ENCODE measurements at places on chromosomes 3 and 15.
A peak's percentile ranks its signal among the peaks of the same experiment; 100 is the strongest.

DNA sequence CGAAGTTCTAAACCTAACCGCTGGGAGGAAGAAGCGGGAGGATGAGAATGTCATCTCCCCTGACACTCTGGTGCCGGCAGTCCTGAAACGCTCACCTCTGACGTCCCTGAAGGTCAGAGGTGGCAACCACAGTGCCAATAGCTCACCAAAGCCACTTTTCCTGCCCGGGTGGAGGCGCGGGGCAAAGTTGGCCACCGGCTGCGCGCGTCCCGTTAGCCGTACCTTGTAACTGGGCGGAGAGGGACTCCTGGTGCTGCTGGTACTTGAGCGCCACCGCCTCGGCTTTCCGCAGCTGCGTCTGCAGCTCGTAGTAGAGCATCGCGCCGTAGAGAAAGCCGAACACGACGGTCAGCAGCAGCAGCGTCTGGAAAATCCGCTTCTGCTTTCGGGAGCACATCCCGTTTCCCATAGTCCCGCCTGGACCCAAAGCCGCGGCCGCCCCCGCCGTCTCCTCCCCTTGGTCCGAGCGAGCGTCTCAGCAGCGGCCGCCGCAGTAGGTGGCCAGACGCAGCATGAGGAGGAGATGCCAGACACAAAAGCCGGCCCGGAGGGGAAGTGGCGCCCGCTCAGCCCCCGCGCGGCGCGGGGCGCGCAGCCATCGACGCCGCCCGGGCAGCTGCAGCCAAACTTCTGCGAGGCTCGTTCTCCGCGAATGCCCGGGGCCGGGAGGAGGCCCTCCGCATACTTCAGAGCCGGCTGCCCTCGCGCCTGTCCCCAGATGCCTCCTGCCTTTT lies 680 bp downstream of the GOLIM4 start:
- DNase-seq = peak; percentile 6

DNA sequence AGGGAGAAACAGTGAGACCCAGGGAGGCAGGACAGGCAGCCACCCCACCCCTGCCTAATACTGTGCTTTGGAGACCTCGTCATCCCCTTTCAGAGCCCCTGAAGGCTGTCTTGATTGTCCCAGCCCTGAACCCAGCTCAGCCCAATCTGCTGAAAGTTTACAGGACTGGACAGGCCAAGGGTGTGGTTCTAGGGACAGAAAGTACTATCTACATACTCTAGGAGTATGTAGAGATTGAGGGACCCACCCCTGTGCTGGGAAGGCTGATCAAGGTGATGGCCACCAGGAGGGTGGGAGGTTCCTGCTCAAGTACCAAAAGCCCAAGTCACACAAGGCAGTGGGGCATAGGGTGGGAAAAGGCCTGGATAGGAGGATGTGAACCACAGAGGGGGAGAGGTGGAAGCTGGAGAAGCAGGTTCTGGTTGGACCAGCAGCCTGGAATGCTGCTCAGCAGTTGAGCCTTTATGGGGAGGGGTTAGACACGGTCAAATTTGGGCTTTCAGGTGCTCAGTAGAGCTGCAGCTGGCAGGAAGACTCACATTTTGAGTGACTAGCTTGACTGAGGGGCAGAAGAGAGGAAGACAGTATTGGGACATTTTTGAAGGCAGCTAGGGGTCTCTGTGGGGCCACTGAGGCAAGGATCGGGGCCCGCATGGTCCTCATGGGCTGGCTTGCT lies 6.7 kb downstream of the NBEAL2 start:
- no peak for DNase-seq

DNA sequence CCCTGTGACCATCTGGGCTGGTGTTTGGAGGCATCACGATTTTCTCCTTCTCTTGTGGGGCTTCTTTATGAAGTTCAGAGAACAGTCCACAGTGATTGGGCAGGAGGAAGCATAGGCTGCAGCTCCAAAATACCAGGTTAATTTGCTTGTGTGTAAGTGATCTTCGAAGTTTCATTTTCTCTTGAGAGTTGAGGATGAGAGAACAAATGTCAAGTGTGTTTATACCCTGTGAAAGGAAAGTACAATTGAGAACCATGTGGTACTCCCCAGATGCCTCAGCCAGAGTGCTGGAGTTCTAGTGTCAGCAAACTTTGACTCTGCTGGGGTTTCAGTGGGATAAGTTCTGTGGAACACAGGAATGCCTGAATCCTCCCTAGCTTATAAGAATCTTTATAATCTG lies 357.1 kb upstream of the CFAP20DC start:
- DNase-seq = no peak

GRCh38 chr3:10187290-10187876 lies 22.7 kb downstream of the IRAK2 start:
- no peak for DNase-seq

- DNase-seq = peak; percentile 89
Observed at GRCh38 chr3:180989291-180990163, at the start of gene DNAJC19. Gene DNAJC19, minus strand, starts transcription at chr3:180989736. Its CDS starts 134 bp downstream, at chr3:180989602.

GRCh38 chr15:32743411-32744140 lies 25.8 kb downstream of the GREM1 start:
- DNase-seq = no peak

- no peak for DNase-seq
Observed at GRCh38 chr3:84194029-84194428, 764.8 kb upstream of the CADM2 start.

DNA sequence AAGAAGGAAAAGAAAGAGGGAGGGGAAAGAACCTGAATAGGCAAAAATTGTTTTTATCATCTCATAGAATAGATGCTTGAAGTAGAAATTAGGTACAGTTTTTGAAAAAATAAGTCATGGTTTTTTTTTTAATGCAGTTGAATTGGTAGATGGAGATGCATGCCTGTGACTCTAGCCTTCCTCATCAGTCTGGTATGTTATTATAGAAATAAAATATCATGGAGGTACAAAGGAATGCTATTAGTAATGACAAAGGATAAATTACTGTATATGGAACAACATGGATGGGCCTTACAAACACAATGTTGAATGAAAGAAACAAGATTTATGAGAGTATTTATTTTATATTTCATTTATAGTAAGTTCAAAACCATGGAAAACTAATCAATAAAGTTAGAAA lies 162.4 kb upstream of the GALNT15 start:
- DNase-seq = no peak

GRCh38 chr3:40152482-40153133 lies 156.9 kb upstream of the EIF1B start:
- DNase-seq = no peak

- no peak for DNase-seq
Observed at GRCh38 chr3:133459400-133459799, 59.5 kb downstream of the BFSP2 start.

GRCh38 chr3:134640872-134641470 lies 9.9 kb downstream of the KY start:
- DNase-seq = no peak

DNA sequence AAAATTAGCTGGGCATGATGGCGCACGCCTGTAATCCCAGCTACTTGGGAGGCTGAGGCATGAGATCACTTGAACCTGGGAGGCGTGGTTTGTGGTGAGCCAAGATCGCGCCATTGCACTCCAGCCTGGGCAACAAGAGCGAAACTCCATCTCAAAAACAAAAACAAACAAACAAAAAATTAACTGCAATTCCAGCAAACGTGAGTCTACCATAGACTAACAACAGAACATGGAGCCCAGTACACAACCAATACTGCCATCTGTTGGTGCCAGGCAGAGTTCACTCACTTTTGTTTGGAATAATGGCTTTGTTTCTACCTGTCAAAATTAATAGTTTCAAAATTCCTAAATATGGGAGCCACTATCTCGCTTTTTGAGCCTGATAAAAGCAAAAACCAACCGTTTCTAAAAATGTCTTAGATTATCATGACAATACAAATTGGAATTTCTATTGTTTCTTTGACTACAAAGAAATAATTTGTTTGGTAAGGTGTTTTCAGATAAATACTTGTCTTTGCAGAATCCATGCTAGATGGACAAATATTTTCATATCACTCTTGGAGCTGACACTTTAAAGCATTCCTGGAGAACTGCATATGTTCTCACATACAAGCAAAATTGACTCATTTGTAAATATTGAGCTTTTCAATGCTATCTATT lies 45.0 kb downstream of the GPR176 start:
- no peak for DNase-seq

DNA sequence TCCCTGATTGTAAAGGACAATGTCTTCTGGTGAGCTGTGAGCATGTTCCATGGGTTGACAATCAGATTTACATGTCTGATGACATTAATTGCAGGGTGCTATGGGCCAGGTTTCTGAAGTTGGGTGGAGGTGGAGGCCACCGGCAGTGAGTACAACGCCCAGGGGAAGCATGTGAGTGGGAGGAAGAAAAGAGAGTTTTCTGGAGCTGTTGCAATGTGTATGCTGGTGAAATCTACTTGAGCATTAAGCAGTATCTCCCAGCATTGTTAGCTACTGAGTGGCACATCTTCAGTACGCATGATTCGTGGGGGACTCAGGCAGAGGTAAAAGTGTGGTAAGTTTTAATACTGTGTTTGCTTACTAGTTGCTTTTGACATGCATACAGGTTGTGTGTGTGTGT lies 26.6 kb downstream of the TMEM45A start:
- no peak for DNase-seq

DNA sequence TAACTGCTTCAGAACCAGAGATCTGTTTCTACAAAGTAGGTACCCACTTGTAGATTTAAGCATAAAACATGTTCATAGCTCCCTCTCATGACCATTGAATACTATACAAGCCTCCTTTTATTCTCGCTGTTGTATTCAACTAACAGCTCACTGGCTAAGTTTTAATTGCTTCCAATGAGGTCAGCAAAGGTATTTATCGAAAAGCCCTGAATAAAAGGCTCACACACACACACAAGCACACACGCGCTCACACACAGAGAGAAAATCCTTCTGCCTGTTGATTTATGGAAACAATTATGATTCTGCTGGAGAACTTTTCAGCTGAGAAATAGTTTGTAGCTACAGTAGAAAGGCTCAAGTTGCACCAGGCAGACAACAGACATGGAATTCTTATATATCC lies at the start of gene FGF7:
FGF7 (plus strand) TSS at position 222 of the 400 bp plus-strand sequence. CDS start 1,056 bp downstream, outside the sequence.
- DNase-seq = no peak

GRCh38 chr3:78703944-78704343 lies 1063.9 kb downstream of the ROBO1 start:
- DNase-seq = no peak

GRCh38 chr3:131591394-131592014 lies 88.7 kb upstream of the MRPL3 start:
- DNase-seq = no peak

- no peak for DNase-seq
Observed at GRCh38 chr15:42053010-42053409, 32.2 kb upstream of the PLA2G4E start.

GRCh38 chr3:193317682-193318300 lies 60.8 kb downstream of the ATP13A5 start:
- no peak for DNase-seq
